ENCODE measurements at places on chromosomes 7 and 10.
A peak's percentile ranks its signal among the peaks of the same experiment; 100 is the strongest.

DNA sequence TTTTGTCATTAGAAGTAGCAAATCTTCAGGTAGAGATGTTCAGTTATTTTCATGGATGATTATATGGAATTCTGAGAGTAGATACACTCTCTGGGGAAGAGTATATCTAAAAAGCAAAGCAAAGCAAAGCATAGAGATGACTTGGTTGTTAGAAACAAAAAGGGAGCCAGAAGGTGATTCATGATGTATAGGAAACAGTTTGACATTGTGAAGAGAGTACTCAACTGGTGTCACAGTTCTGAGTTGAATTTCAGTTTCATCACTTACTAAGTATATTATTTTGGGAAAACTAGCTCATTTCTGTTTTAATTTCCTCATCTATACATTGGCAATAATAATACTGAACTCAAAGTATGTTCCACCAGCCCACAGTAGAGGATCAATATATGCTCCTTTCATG lies 86.8 kb downstream of the SEMA3C start:
- no peak for DNase-seq

GRCh38 chr10:68628576-68629127 lies 68.5 kb downstream of the TET1 start:
- DNase-seq, result peak; percentile 12

- peak; percentile 11 for DNase-seq
Measured at GRCh38 chr10:102660888-102661657, 16.8 kb downstream of the TRIM8 start.

DNA sequence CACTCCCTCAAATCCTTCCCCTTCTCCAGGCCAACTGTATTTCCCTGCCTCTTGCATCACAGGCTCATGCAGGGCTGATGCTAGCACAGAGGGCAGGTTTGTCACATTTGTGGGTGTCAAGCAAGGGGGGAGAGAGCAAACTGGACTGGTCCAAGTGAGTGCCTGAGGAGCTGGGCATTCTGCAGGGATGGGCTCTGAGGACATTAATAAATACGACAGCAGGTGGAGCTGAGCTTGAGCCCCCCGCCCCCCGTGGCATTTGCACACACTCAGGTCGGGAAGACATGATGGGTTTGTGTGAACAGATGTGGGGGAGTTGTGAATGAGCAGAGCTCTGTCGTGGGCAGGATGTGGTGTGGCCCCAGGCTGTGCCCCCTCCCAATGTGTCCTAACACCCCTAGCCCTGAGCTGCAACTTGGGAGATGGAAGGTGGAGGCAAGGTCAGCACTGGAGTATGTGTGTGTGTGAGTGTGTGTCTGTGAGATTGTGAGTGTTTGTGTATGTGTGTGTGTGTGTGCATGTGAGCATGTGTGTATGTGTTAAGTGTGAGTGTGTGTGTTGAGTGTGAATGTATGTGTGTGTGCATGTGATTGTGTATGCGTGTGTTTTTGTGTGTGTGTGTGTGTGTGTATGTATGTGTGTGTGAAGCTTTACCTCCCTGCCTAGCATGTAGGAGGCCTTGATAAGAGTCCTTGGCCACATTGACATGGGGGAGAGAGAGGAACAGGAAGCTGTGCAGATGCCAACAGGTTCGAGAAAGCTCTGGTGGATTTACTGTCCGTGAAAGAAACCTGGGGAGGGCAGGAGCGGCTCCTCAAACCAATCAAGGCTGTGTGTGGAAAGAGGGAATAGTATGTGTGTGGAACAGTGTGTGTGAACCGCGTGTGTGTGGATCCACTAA lies 9.1 kb downstream of the RASSF4 start:
- no peak for DNase-seq

DNA sequence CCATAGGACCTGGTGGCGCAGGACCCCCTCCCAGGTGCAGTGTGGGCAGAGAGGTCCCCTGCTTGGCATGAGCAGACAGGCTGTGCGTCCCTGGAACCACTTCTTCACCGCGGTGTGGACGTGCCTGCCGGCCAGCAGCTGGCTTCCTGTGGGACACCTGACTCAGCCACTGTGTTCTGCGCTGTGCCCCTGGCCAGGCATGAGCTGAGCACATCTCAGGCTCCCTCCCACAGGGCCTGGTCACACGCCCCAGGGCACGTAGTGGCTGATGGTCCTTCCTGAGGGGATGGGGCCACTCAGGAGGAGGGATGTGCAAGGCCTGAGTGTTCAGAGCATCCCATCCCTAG lies 3.5 kb upstream of the DEPP1 start:
- no peak for DNase-seq

DNA sequence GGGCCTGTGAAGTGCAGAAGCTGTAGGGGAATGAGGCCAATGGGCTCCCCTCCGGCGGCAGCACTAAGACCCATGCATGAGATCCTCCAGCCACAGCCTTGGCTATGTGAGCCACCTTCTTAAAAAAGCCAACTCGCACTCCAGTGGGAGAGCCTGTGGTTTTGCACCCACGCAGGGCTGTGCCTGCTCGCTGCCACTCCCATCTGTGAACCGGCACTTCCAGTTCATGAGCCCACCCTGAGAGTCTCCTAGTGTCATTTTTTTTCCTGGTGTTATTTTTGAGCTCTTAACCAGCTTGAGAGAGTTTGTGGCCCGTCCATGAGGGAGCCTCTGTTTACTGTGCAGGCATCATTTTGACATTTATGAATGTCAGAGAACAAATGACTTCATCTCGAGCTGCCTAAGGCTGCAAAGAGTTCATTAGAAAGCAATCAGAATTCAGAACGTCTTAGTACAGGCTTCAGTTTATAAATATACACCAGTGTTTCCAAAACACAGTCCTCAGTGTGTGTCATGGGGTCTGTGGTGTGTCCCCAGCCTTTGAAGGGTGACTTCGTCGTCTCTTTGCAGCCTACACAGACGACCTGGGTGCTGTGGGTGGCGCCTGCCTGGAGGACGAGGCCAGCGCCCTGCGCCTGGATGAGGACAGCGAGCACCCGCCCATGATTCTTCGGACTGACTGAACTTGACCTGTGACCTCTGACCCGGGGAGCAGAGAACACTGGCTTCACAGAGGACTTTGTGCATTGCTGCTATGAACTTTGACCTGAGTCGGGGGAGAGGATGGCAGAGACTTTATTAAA lies 40.4 kb downstream of the WIPI2 start:
- DNase-seq, result no peak

- DNase-seq, result no peak
Measured at GRCh38 chr7:78435355-78435754, 636.8 kb downstream of the PHTF2 start.

GRCh38 chr7:87590578-87590977 lies 10.1 kb downstream of the ABCB1 start:
- DNase-seq, result no peak

GRCh38 chr7:14673202-14673601 lies 229.3 kb downstream of the DGKB start:
- DNase-seq, result no peak

DNA sequence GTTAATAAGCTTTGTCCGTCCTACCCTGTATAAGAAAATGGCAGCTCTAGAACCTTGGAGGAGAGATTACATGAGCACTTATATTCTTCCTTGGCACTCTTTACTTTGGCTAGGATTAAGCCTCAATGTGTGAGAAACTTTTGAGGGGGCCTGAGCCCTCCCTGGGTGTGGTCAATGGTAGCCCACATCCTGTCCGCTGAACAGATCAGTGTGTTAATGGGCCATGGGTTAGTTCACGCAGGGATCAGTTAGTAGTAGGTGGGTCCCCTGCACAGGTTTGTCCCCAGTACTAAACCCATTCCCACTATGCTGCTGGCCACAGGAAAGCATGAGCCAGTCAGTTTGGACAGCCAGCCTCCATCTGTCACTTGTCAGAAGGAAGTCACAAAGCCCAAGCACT lies 20.2 kb upstream of the IKZF1 start:
- DNase-seq, result no peak

DNA sequence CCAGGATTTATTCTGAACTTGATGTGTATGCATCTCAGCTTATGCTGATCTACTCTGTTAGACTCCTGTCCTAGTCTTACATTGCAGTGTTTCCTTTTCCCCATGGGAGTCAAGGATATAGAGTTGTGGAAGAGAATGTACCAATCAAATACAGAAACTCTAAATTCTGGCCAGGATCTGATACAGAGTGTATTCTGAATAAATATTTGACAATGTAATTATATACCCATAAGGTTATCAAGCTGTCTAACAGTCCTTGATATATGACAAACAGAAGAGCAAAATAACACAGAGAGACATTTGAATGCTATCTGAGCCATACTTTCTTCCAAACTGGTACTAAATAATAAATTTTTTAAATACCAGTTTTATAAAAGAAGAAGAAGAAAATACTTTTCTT lies 116.8 kb downstream of the ETV1 start:
- no peak for DNase-seq

DNA sequence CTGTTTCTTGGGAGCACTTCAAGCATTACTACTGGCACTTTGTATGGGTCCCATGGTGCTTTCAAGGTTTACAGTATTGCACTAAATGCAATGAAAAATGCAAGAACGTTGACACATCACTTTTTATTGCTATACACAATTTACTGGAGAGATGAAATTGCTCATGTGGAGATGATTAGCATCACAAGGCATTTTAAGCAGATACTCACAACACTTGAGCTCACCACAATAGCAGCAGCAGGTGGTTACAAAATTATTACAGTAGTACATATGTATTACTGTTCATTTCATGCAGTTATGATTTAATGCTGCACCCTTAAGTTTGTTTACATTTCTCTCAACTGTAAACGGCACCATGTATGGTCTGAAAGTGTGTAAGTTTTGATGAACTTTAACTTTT lies 537.7 kb downstream of the GRM8 start:
- DNase-seq, result peak; percentile 94

DNA sequence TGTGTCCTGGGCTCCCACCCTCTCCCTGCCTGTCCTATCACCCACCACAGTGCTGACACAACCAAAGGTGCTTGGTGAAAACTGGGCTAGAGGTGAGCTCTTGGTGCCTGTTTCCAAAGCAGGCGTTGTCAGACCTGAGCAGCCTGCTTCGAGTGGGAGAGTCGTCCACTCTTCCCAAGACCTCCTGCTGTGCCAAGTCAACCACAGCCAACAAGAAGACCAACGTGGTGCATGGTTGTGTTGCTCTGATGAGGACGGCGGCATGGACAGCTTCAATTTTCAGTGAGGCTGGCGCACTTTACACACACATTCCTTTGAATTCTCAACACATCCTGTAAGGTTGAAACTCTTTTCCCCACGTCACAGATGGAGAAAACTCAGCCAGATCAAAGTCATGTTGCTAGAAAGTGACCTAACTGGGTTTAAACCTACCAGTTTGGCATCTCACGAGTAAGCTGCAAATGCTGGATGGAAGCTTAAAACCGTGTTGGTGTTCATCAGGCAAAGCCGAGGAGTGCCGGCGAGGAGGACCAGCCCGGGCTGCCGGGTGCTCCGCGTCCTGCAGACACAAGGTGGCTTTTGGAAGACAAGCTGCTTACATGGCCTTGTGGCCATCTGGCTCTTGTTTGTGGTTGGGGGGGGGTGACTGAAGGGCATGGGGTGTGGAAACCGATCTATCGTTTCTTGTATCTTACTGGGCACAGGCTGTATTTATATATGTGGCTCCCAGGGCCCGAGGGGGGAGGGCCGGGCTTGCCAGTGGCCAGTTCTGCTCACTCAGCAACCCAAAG lies 39.3 kb downstream of the INSIG1 start:
- no peak for DNase-seq

GRCh38 chr10:8975535-8975934 lies 921.0 kb downstream of the GATA3 start:
- no peak for DNase-seq

Measured in NCI-H1105 treated with DMSO at 0.1 percent for 48 hours (cell line).